Fibroblast of the aortic adventitia (primary cell): ENCODE measurements at places on chromosomes 7 and 10. TPM values are rescaled to one million over a fixed set of nuclear protein-coding genes. Genes with fewer than 3 reads are reported as not detected.

The RASA4 gene
- total RNA-seq: 11.1 and 15.1 TPM in 2 replicates

The AKR1D1 gene
- not detected in 2 replicates for total RNA-seq

DNA sequence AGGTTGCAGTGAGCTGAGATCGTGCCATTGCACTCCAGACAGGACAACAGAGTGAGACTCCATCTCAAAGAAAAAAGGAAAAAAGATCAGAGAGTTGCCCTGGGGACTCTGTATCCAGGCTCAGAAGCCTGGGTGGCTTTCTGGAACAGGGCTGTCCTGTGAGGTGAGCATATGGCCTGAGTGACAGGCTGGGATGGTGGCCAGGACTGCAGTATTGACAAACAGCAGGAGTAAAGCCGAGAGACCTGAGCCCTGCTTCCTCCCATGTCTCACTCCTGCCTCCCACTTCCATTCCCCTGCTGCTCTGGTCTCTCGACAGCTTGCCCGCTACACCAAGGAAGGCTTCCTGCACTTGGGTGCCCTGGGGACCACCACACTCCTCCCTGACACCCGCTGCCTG, 578.5 kb downstream of the GALNT17 start:
- no peak for DNase-seq

GRCh38 chr10:129832573-129833467, 131.3 kb downstream of the EBF3 start:
- DNase-seq: no peak

GRCh38 chr7:106424476-106425016, 139.8 kb upstream of the NAMPT start:
- DNase-seq: no peak

The NUTM2A gene
- total RNA-seq: 0.33 TPM in 1 of 2 replicates, not detected in the other

GRCh38 chr7:108770981-108771745, 201.5 kb downstream of the DNAJB9 start:
- no peak for DNase-seq

DNA sequence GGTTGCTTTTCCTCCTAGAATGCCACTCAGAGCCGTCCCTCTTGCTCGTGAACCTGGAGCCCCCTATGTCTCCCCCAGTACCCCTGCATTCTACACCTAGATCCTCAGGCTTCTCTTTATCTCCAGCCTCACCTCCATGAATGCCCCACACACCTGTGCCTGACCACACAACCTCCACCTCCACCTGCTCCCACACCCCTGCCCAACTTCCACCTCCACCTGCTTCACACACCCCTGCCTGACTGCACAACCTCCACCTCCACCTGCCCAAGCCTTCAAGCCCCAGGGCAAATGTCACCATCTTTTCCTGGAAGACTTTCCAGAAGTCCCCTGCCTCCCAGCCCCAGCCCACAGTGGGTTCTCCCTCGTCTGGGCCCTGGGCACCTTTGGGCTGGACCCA, 6.9 kb upstream of the LFNG start:
- no peak for DNase-seq

DNA sequence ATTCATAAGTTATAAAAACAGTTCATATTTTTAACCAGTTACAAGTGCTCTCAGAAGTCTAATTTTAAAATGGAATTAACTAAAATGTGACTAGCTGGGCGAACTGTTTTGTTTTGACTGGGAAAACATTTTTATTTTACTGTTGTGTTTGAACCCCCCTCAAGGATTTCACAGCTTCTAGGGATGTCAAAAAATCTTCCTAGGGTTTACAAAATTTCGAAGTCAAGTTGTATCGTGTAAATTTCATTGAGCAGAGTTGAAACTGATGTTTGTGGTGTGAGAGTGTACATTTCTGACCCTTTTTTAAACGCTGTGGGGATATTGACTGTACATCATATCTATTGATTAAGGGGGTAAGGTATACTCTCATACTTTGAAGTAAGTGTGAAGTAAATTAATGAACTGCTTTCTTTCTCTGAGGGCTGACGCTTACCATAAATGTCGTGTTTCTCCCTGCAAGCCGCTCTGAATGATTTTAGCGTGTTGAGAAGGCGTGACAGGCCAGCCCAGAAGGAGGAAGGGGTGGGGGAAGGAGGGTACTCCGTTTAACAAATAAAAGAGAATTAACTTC, 1.8 kb upstream of the SP8 start:
- no peak for DNase-seq

GRCh38 chr10:60645980-60646379, 132.3 kb upstream of the CDK1 start:
- DNase-seq: peak; percentile 7

DNA sequence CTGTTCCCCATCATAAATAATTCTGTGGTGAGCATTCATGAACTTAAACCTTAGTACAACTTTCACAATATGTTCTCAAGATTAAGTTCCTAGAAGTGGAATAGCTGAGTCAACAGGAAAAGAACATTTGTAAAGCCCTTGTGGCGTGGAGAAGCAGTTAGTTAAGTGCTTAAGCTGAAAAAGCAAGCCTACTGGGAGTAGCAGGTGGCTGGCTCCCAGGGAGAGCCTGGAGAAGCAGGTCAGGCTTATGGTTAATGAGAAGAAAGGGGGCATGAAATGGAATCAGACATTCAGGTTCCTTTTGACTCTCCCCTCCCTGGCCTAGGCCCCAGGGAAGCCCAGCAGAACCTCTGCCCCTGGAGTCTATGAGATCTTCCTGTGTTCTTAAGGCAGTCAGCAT, 35.3 kb downstream of the VSTM4 start:
- DNase-seq: peak; percentile 34

The GNAT3 gene
- not detected in 2 replicates for total RNA-seq

GRCh38 chr10:6151087-6151977, 51.4 kb upstream of the PFKFB3 start:
- peak; percentile 71 for DNase-seq

The ANKRD2 gene
- total RNA-seq: 0.27 and 0.57 TPM in 2 replicates

DNA sequence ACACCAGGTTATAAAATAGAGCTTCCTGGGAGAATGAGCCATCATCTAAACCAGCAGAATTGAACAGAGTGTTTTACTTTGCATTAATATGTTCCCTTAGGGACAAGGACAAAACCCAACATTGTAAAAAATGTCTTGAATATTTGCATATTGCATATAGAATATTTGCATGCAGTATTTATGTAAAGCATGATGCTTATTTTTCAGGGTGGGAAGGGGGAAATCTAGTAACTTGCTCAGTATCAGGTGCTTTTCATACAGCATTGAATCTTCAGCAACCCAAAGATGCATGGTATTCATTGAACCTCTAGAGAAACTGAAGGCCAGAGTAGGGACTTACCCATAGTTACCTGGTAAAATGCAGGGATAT, 409.2 kb upstream of the ZMIZ1 start:
- DNase-seq: no peak

GRCh38 chr7:13692548-13692947, 296.9 kb downstream of the ETV1 start:
- no peak for DNase-seq

DNA sequence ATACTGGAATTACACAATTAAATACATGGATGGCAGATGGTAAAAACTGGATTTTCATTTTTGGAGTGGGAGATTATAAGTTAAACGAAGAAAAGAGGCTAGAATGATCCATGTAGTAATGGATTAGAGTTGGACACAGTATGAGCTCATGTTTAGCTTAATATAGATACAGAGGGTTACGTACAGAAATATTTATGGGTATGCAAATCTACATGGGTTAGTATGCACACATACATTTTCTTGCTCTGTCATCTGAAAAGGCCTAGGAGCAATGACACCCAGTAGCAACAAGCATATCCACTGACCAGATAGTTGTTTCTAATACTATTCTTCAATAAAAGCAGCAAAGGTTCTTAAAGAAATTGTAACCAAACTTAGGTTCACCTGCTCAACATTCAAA, 366.4 kb downstream of the SEMA3D start:
- no peak for DNase-seq

DNA sequence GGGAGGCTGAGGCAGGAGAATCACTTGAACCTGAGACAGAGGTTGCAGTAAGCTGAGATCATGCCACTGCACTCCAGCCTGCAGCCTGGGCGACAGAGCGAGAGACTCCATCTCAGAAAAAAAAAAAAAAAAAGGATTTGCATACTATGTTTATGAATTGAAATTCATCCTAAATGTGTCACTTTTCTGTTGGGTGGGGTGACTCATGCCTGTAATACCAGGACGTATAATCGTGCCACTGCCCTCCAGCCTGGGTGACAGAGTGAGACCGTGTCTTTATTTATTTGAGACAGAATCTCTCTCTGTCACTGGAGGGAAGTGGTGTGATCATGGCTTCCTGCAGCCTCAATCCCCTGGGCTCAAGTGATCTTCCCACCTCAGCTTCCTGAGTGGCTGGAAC, 5.8 kb downstream of the ZNF212 start:
- DNase-seq: no peak

The OPN1SW gene
- not detected in 2 replicates for total RNA-seq

DNA sequence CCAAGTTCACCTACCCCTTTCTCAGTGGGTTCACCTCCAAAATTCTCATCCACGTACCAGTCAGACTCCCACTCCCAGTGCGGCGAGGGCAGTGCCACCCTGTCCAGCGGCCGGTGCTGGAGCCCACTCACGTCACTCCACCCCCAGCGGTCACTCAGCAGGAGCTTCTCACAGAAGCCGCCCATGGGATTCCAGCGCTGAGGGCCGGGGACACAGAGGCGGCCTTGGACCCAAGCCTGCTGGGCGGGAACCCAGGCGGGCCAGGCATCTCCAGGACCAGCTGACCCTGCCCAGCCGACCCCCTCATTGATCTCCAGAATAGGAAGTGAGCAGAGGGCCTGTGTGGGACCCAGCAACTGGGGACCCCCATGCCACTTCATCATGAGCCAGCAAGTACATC, 7.2 kb downstream of the TECPR1 start:
- no peak for DNase-seq

DNA sequence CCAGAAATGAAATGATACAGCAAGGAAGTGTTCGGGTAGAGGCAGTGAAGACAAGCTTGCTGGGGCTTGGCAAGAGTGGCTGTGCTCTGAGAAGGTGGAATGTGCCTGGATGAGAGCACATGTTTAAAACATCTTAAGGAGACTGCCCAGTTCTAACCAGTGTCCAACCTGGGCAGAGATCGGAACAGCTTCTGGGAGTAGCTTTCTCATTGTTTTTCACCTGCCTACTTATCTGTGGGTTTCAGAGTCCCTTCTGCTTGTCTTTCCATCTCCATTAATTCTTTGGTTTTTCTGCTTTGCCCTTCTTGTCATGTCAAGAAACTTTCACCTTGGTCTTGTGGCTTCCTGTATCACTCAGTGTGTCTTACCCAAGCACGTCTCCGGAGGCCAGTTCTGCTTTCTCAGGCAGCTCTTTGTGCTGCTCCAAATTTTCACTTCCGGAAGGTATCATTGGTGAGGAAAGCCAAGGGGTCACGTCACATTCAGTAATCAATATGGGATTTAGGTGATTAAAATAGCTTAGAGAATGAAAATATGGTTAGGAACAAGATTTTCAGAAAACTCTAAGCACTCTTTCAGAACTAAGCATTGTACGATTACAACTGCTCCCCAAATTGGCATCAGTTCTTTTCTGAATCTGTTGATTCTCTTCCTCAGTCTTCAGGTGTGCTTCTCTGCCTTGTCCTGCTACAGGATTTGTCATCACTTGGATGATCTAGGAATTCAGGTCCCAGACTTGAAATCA, 5.5 kb upstream of the LAMB4 start:
- no peak for DNase-seq

The PRLHR gene
- total RNA-seq: not detected in 2 replicates

The SEC31B gene
- 3.3 and 17.4 TPM in 2 replicates for total RNA-seq

- no peak for DNase-seq
These were observed 250.2 kb downstream of the BUB3 start for GRCh38 chr10:123404357-123404756.

DNA sequence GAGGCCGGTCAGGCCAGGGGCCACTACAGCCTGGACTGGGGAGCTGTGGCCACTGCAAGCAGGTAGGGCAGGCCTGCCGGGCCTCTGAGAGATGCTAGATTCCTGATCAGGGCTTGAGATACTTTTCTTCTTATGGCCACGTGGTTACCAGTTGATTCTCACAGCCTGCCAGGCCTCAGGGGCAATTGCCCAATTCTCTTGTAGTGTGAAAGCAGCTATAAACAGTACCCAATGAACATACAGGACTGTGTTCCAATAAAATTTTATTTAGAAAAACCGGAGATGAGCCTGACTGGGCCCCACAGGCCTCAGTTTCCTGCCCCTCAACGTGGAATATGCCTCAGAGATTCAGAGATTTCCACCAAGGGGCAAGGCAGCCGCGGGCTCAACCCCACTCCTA, 475.2 kb downstream of the TCERG1L start:
- DNase-seq: no peak

DNA sequence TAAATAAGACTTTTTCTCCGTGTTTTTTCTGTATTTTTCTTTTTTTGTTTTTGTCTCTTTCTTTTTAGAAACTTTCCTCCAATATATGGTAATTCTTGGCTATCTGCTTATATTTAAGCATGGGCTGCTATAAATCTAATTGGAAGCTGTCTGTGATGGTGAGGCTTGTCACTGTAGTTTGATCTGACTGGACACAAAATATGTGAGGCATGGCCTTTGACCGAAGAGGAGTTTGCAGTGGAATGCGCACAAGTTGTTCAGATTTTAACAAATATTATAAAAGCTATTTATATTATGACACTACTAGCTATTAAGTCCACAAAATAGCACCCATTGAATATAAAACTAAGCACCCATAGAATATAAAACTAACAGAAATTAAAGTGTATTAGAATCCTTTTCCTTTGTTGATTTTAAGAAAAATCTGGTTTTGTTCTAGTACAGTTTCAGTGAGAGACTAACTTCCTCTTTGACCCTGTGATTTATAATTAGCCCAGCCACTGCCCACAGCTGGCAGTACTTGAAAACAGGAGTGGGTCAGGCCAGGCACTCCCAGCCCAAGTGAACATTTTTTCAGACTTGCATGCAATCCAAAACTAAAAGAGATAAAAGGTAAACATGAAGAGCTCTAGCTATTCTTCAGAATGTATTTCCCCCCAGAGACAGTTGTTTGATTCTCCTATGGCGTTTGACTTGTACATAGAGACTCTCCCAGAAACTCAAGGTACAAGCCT, 69.9 kb upstream of the FGL2 start:
- DNase-seq: no peak

- no peak for DNase-seq
These were observed 43.3 kb downstream of the ZMIZ1 start for GRCh38 chr10:79111846-79112614.

DNA sequence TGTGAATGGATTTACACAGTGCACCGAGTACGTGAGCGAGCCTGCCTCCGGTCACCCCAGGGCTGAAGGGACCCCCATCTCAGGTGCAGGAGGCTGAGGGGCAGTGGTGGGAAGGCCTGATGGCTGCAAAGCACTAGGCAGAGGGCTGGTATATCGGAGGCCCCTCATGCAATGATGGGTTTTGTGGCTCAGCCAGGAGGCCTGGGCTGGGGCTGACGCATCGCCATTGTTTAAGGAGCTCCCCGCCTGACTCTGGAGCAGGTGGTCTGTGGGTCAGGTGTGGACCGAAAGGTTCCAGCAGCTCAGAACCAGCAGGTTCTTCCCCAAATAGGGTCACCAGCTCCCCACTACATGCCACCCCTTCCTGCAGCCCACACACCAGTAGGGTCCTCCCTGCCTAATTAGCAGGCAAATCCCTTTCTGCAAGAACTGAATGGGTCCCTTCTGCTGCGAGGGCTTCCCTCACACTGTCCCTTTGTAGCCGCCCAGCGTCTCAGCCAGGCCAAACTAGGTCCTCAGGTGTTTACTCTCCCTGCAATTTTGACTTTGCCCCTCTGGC, 33.0 kb downstream of the OAT start:
- DNase-seq: no peak

The AFAP1L2 gene
- total RNA-seq: 0.18 TPM in 1 of 2 replicates, not detected in the other

- peak; percentile 80 for DNase-seq
These were observed 276.9 kb downstream of the CSTF2T start for GRCh38 chr10:51422311-51423120.
